ENCODE measurements at places on chromosomes 13 and 19.

DNA sequence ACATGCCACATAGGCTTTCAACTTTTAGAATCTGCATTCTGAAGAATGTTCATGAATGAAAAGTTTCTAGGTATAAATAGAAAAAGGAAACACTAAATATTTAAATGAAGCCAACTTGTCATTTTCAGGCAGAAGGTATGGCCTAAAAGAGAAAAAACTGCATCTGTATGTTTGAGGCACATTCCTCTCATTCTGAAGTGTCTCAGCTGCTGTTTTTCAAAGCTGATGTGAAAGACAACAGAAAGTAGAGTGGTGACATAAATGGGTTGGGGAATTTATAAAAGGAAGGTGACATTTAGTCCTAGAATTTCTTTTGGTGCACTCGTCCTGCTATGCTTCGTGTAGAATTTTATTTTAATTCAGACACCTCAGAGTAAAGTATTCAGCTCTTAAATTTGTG, 539.6 kb upstream of the SLITRK5 start:
- no peak for DNase-seq

GRCh38 chr13:25753976-25754375, 297.8 kb downstream of the SHISA2 start:
- DNase-seq: no peak

DNA sequence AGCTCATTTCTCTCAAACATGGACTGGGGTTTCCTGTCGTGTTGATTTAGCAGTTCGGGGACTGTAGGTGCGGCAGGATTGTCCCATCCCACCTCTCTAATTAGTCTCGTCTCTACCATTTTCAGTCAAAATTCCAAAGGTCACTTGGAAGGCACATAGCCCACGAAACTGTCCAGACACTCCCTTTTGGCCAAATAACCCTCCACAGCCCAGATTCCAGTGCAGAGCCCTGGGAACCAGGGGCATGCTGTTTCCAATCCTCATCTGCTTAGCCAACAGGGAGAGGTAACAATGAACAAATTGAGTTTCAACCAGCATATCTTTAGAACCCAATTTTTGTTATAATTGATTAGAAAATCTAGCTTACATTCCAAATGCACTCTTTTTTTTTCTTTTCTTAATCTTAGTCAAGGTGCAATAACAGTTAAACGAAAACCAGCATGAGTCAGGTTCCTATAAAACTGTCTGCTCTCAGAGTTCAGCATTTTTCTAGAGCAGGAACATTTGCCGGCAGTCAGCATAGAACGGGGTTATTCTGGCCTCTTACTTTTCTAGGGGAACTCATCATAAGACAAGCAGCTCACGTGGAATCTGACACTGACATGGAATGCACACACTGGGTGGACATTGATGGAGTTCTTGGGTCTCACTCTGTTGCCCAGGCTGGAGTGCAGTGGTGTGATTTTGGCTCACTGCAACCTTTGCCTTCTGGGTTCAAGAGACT, 14.4 kb upstream of the CEBPA start:
- DNase-seq: no peak

- DNase-seq: no peak
Observed at GRCh38 chr19:4914736-4915501, 5.6 kb downstream of the UHRF1 start.

- no peak for DNase-seq
Observed at GRCh38 chr13:35140831-35141230, 198.8 kb downstream of the NBEA start.

GRCh38 chr13:35826626-35827254, 304.4 kb downstream of the DCLK1 start:
- no peak for DNase-seq

- DNase-seq: no peak
Observed at GRCh38 chr19:5935473-5936291, 21.6 kb downstream of the CAPS start.

DNA sequence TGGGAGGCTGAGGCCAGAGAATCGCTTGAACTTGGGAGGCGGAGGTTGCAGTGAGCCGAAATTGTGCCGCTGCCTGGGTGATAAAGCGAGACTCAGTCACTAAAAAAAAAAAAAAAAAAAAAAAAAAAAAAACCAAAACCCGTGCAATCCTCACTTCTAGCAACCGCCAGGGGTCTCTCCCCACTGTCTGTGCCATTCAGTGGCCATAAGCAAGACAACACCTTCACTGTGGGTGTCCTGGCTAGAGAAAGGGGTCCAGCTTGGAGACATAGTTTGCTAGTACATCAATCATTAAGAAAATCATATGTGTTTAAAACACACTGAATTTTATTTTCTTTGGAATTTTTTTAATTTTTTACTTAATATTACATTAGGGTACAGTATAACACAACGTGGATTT, 68.2 kb downstream of the RASL11A start:
- DNase-seq: no peak

- DNase-seq: no peak
Observed at GRCh38 chr19:55683449-55684261, 8.6 kb downstream of the EPN1 start.

DNA sequence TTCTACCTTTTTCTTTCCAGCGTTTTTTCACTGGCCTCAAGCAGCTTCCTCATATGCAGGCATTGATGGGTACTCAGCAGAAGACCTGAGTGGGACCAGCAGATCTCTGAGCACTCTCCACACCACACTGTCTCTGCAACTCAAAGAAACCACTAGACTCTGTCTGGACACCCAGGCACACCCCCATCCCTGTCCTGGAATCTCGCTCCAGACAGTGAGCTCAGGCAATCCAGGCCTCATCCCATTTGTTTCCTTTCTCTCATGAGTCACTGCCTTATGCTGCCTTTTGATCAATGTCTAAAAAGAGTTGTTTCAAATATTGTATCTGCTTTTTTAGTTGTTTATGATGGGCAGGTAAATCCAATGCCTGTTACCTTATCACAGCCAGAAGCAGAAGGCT, 19.7 kb upstream of the POP4 start:
- DNase-seq: no peak

DNA sequence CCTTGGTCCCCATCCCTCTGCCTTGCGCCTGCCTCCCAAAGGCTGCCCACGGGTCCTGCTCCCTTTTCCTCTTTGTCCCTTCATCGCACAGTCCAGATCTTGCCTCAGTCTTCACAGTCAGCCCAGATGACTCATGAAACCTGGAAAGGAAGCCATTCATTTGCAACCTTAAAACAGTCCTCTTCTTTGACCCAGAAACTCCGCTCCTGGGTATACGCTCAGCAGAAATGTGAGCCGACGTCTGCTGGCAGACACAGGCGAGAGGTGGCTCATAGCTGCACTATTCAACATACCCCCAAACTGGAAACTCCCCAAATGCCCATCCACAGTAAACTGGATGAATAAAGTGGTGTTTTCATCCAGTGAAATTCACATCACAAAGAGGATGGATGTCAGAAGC, 13.6 kb upstream of the PEPD start:
- DNase-seq: no peak

GRCh38 chr13:24688111-24688510, 7.9 kb downstream of the ATP12A start:
- no peak for DNase-seq

DNA sequence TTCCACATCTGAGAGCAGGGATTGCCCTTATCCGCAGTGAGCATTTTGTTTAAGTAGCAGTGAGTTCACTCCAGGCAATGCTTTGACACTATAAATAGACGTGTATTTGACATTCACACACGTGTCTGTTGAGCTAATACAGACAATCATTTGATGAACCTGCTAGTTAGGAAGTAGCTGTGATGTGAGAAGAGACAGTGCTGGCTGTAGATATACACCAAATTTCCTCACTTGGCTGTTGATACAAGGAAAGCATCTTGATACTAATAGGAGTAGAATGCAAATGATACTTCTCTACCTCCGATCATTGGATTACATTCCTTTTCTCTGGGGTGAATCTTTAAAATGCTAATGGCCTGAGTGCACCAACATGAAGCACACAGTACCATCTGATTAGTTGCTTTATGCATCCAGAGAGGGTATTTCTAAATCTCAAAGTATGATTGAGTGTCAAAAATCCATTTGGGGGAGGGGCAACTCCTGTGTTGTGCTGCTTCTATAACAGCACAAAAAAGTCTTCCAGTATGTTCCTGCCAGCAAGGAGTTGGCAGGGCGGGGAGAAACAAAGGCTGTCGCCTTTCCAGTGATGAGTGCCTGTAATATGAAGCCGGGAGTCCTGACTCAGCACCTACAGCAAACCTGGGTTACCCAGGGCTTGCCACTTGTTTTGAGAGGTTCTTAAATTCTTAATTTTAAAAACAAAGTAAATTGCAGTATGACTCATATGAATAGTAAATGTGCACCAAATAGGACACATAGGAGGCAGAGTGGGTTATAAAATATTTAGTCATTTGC, 7.0 kb downstream of the CUL4A start:
- peak; percentile 62 for DNase-seq

DNA sequence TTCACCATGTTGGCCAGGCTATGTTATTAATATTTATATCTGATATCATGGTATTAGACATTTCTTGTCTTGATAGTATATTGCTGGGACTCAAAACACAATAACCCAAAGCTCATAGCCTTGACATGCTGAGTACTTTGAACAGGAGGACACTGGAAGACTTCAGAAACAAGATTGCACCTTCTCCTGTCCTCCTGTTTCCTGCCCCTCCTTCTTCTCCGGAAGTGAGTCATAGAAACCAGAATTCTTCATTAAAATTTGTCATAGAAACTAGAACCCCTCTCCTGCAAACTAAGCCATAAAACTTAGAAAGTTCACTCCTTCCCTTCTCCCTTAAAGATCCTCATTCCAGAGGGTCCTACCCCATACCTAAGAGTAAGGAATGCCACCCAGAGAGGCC, 400.2 kb downstream of the SLITRK5 start:
- no peak for DNase-seq

DNA sequence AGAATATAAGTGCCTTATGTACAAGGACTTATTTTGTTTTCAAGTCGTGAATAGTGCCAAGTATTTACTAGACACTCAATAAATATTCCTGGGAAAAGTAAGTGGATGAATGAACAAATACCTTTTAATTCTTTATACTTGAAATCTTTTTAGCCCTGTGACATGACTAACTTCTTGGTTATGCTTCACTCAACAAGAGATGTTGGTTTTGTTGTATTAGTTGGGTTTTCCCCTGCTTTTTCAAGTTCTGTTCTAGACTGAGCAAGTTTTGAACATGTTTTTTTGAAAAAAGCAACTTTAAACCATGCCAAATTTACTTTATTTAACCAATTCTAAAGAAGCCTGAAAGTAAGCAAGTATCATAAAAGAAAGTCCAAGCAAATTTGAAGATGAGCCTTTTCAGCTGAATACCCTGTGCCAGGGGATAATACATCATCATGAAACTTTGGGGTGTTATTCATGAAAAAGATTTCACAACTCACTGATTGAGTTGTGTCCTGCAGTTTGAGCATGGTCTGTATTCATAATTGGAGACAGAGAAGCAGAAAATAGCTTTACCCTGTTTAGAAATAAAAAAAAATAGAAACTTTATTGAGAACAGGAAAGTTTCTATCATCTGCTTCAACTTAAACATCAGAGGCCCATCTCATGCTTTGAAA, 11.1 kb downstream of the LMO7 start:
- no peak for DNase-seq
